NCI-H187 (cell line): ENCODE measurements at places on chromosomes 3 and 15.

- DNase-seq: no peak
These were observed 20.6 kb upstream of the TRAK1 start for GRCh38 chr3:42070524-42070923.

- DNase-seq: no peak
These were observed 614 bp upstream of the MINDY2 start for GRCh38 chr15:58770519-58770856.

- no peak for DNase-seq
These were observed 97.3 kb downstream of the AKAP13 start for GRCh38 chr15:85477730-85478129.

- no peak for DNase-seq
These were observed 162.2 kb downstream of the VGLL3 start for GRCh38 chr3:86828751-86829150.

DNA sequence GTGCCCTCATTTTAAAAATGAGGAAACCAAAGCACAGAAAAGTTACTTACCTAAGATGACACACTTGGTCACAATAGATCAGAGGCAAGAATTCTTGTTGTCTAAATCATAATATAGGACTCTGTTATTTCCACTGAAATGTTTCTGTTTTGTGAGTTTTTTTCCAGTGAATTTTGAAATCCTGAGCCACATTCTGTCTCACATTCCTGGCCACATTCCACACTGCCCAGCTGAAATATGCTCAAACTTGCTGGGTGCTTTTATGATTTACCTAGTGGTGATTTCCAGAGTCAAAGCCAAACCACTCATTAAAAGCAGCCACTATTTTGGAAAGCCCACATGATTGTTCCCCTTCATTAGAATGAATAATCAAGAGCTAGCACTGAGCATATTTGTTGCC is 82.3 kb upstream of the NPHP3 start:
- no peak for DNase-seq

GRCh38 chr3:172582712-172583111 is 59.5 kb upstream of the TNFSF10 start:
- DNase-seq: no peak

DNA sequence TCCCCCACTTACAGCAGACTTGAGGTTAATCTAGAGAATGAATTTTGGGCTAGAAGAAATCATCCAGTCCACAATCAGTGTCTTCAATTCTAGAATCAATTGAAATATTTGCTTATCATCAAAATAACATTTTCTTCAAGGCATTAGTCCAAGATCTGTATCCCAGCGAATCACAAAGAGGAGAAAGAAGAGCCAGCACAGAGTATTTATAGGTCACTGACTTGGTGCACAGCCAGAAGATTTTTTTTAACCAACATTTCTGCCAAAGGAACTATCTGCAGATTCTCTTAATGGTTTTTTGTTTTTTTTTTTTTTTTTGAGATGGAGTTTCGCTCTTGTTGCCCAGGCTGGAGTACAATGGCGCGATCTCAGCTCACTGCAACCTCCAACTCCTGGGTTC is 178.2 kb downstream of the TNIK start:
- DNase-seq: no peak

GRCh38 chr3:29559741-29560465 is 279.0 kb downstream of the RBMS3 start:
- DNase-seq: no peak

DNA sequence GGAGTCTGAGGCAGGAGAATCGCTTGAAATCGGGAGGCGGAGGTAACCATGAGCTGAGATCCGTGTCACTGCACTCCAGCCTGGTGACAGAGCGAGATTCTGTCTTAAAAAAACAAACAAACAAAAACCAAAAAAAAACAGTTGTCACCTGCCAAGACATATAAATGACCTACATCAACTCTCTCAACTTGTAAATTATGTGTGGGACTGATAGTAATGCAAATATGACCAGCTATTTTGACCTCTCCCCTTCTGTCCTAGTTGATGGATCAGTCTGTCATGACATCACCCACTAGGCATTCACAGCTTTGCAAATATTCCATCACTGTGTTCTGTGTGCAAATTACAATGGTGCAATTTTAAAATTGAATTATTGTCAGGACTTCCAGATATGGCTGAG is 175.4 kb downstream of the EBLN2 start:
- DNase-seq: no peak

DNA sequence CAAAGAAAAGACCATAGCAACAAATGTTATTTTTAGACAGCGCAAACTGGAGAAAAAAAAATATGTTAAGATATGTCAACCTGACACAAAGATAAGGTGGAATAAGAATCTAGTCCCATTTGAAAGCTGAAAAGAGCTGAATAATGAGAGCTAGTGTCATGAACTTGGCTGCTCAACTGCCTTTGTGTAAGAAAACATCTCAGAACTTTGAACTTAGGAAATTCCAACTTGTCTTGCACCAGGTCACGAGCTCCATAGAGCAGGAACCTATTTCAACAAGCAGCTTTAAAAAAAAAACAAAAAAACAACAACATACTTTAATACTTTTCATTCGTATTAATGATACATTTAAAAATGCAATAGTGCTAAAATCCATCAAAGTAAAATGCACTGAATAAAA is 79.5 kb downstream of the ZNF280D start:
- no peak for DNase-seq

GRCh38 chr15:82699726-82700125 is 9.9 kb downstream of the AP3B2 start:
- no peak for DNase-seq
